Smooth muscle cell of the pulmonary artery (primary cell): ENCODE measurements at places on chromosomes 7 and 10. TPM values are rescaled to one million over a fixed set of nuclear protein-coding genes. Genes with fewer than 3 reads are reported as not detected.

The CFAP58 gene
- total RNA-seq = 0.23 and 0.26 TPM in 2 replicates

The DOCK4 gene
- total RNA-seq = 15.1 and 20.3 TPM in 2 replicates

The CTAGE4 gene
- 0.36 and 0.91 TPM in 2 replicates for total RNA-seq

The PRSS2 gene
- total RNA-seq = not detected in 2 replicates

The ATOH7 gene
- 0.07 TPM in 1 of 2 replicates, not detected in the other for total RNA-seq

The ABCC2 gene
- total RNA-seq = 0.59 and 1.2 TPM in 2 replicates

The ZNRF2 gene
- total RNA-seq = 5.9 and 7.8 TPM in 2 replicates

The TYW1 gene
- 15.1 and 16.2 TPM in 2 replicates for total RNA-seq

The HOXA6 gene
- total RNA-seq = 1.4 TPM in 1 of 2 replicates, not detected in the other

The CALCR gene
- total RNA-seq = not detected in 2 replicates

The LBX1 gene
- not detected in 2 replicates for total RNA-seq

The TBC1D12 gene
- 9.8 and 15.5 TPM in 2 replicates for total RNA-seq

The NUTM2D gene
- 1.9 and 2.1 TPM in 2 replicates for total RNA-seq
